ENCODE measurements at places on chromosomes 13 and 19.

GRCh38 chr13:105184201-105184600 lies 1351.3 kb downstream of the EFNB2 start:
- no peak for DNase-seq

- no peak for DNase-seq
These were observed 1.4 kb downstream of the DCUN1D2 start for GRCh38 chr13:113489171-113489548.

- no peak for DNase-seq
These were observed 12.5 kb downstream of the ZNF611 start for GRCh38 chr19:52722062-52723003.

- DNase-seq: no peak
These were observed 33.7 kb downstream of the SHISA2 start for GRCh38 chr13:26017932-26018665.

DNA sequence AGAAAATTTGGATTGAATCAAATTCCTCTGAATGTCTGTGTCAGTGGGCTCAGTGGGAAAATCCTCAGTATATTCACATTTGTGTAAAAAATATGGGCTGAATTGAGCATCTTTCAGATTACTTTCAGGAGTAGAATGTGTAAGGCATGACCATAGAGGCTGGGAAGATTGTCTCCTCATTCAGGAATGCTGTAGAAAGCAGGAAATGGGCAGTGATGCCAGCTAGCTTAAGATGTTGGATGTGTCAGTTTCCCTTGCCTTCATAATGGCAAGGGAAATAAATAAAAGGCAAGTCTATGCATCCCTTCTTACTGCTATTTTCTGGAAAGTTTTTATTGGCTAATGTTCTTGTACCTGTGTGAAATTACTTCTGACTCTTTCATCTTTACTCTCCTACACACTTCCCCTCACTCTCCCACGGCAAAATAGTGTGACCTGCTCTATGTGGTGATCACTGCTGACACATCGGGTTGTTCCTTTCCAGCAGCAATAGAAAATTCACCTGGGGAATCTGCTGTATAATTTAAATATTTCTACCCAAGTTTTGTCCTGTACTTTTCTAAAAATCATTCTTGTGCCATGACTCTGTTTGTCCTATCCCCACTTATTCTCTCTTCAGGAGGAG lies 103.2 kb downstream of the LMO7 start:
- DNase-seq: no peak

GRCh38 chr19:5586300-5587070 lies 18.7 kb upstream of the TINCR start:
- DNase-seq: no peak

- DNase-seq: no peak
These were observed 436.4 kb downstream of the RFC3 start for GRCh38 chr13:34254366-34254765.

GRCh38 chr19:46265217-46265828 lies 31.5 kb upstream of the HIF3A start:
- DNase-seq: peak; percentile 19

GRCh38 chr19:2423071-2423914 lies 4.1 kb downstream of the TIMM13 start:
- DNase-seq: no peak

DNA sequence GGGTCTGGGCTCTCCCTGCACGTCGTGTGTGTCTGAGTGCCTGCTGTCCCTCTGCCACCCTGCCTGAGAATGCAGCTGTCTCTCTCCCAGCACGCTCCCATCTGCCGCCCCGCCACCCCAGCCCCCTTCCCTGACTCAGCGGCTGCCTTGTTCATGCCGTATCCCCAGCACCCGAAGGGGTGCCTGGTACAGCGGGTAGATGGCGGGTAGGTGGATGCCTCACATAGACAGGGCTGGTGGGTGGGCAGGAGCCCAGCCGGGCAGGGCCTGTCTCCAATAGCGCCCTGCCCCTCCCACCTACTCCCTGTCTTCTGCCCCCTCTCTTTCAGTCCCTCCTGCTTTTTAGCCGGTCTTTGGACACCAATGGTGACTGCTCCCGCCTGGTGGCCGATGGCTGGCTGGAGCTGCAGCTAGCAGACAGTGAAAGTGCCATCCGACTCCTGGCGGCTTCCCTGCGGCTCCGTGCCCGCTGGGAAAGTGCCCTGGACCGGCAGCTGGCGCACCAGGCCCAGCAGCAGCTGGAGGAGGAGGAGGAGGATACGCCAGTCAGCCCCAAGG lies 30.3 kb downstream of the DHX34 start:
- DNase-seq: no peak

GRCh38 chr13:113137691-113138298 lies 15.2 kb downstream of the F10 start:
- no peak for DNase-seq

GRCh38 chr13:77732287-77732686 lies 34.8 kb downstream of the SLAIN1 start:
- no peak for DNase-seq

DNA sequence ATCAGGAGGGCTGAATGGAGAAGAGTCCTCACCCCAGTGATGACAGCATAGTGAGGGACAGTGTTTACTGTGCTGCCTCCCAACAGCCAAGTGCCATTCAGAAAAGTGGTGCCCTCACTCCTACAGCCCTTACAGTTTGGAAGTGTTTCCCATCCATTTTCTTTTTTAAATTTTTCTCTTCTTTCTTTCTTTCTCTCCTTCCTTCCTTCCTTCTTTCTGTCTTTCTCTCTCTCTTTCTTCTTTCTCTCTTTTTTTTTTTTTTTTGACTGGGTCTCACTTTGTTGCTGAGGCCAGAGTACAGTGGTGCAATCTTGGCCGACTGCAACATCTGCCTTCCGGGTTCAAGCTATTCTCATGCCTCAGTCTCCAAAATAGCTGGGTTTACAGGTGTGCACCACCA lies 755.3 kb downstream of the UQCRFS1 start:
- DNase-seq: no peak

DNA sequence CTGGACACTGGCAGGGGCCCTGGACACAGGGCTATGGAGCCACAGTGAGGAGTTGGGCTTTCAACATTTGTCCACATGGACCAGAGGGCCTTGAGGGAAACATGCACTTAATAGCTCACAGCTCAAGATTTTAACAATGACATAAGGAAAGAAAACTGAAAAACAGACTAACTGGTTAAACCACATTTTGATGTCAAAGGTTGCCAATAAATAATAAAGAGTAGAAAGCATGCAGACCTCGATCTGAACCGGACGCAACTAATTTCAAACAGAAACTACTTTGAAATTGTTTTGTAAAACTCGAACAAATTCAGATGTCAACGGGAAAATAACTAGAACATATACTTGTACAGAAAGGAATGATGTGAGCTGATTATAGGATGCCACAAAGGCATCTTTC lies 15.5 kb upstream of the ZNF888 start:
- no peak for DNase-seq

GRCh38 chr19:32416749-32417456 lies 11.3 kb downstream of the DPY19L3 start:
- DNase-seq: no peak

DNA sequence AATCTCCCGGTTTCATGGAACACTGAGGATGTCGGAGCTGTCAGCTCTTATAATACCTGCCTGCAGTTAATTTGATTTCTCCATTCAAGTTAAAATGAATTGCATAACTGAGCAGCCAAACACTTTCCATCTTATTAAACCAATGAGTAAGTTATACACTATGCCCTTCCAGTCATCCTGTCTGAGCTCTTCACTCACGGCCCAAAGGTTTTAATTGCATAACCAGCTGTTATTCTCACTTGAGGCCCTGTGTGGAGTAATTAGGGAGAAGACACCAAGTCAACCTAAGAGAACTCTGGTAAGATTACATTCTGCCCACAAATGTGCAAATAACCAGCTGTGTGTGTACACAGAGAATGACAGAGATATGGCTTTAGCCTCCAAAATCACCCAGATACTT lies 303.5 kb downstream of the TBC1D4 start:
- DNase-seq: no peak

DNA sequence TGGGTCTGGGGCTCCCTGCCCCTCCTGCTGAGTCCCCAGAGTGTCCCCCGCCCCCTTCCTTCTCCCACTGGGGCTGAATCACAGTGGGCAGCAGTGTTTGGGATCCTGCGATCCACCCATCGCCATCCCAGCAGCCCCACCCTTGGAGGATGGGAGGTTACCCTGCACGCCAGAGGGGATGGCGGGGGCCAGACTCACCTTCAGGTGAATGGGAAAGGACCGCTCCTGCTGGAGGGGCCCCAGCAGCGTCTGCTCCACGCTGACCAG lies 569 bp downstream of the DLEU7 start:
- DNase-seq: no peak

DNA sequence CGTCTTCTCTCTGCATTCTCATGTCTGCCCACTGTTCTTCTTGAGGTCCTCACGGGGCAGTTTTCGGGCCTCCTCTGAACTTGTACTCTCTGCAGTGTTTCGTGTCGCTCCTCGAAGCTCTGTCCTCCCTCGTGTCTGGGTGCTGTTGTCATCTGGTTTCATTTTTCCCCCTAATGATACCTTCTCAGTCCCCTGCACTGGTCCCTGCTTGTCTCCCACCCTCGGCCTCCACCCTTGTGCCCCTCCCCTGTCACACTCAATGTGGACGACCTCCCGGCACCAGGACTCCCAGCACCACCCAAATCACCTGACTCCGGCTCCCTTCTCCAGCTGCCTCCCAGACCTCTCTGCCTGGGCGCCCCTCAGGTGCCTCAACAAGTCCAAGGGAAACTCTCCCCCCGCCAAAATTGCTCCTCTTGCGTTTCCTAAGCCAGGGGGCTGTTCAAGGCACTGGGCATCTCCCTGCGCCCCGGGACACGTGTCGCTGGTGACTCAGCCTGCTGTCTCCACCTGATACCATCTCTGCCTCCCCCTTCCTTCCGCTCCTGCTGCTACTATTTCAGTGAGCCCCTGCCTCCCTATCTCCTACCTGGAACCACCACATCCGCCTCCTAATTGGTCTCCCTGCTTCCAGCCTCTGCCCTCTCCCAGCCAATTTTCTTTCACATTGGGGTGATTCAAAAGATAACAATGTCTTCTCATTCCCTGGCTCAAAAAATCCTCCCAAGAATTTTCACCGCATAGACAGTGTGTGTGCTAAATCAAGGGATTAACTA lies 49.5 kb downstream of the RFX2 start:
- DNase-seq: no peak

- no peak for DNase-seq
These were observed 19.5 kb downstream of the ERICH4 start for GRCh38 chr19:41462497-41462896.

- DNase-seq: peak; percentile 37
These were observed at the start of gene PLA2G4C for GRCh38 chr19:48110350-48110966. PLA2G4C (minus strand) TSS chr19:48110817; CDS start chr19:48106529, 4,288 bp downstream.

DNA sequence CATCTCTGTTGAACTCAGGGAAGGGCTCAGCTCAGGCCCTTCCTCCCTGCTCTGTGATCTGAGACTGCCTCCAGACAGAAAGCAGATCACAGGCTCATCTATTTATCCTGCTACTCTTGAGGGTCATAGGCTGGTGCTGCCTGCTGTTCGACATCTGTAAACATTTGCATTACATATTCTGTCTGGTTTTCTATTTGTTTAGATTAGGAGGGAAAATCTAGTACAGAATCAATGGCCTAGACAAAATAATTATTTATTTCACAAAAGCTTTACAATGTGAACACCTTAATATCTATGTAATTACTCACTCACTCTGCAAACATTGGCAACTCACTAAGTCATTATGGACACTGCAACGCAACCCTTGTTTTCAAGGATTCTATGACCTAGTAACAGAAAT lies 43.0 kb downstream of the CEP89 start:
- no peak for DNase-seq
